DND-41 (cell line): ENCODE measurements at places on chromosomes 11 and 22.

DNA sequence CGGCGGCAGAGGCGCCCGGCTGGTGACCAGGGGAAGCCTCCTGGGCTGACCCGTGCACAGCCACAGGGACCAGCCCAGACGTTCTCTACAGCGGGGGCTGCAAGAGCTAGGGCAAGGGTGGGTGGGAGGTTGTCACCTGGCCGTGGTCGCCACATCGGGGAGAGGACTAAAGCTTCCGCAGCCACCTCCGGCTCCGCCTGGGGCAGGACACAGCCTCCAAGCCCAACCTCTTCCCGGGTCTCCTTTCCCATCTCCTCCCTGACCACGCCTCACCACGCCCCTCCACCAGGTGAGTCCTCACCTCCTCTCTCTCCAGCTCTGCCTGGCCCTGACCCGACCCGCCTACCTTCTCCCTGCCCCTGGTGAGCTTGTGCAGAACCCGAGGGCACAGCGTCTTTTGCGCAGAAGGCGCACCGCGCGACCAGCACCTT, 75.9 kb upstream of the LMO1 start:
- no peak for DNase-seq

- no peak for DNase-seq
Measured at GRCh38 chr11:18986744-18987143, 47.5 kb upstream of the MRGPRX1 start.

- no peak for DNase-seq
Measured at GRCh38 chr22:38489561-38490145, 16.5 kb downstream of the DDX17 start.

GRCh38 chr11:99630629-99631028, 609.9 kb downstream of the CNTN5 start:
- no peak for DNase-seq

DNA sequence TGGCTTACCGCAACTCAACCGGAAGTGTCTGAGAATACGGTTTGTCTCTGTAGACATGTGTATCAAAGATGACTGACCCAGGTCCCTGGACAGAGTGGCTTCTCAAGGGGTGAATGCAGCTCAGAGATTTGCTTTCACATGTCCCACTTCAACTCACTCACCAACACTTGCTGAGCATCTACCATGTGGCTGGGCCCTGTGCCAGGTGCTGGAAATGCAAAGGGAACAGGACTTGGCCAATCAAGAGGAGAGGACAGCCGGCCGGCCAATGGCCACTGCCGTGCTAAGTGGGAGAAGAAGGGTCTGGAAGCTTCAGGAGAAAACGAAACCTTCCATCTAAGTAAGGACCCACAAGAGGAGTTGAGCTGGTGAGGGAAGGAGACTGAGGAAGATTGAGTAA, 151.3 kb downstream of the CEP164 start:
- no peak for DNase-seq

DNA sequence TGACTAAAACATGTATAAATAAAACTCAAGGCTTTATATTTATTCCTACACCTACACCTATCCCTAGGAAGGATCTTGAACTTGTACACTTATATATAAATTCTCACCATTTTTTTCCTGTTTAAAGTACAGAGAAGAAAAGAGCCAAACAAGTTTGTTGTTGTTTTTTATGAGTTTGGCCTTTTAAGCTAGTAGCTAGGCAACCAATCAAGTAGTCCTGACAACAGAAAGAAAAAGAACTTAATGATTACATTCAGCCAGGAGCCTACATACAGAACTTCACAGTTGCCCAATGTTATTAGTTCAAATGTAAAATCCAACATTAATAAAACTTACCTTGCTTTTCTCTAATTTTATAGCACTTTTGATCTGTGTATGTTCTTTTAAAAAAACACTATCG, 316.2 kb downstream of the SOX6 start:
- DNase-seq, result no peak

- no peak for DNase-seq
Measured at GRCh38 chr22:38937036-38937435, 20.4 kb upstream of the APOBEC3A start.

GRCh38 chr11:120172054-120172911, 34.4 kb upstream of the TRIM29 start:
- peak; percentile 22 for DNase-seq

DNA sequence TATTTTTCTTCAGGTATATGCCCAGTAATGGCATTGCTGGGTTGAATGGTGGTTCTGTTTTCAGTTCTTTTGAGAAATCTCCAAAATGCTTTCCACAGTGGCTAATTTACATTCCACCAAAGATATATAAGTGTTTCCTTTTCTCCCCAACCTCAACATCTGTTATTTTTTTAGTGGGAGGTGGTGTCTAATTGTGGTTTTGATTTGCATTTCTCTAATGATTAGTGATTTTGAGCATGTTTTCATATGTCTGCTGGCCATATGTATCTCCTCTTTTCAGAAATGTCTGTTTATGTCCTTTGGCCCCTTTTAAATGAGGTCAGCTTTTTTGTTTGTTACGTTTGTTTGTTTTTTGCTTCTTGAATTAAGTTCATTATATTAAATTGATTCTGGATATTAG, 760.2 kb downstream of the KCNA4 start:
- DNase-seq, result no peak

DNA sequence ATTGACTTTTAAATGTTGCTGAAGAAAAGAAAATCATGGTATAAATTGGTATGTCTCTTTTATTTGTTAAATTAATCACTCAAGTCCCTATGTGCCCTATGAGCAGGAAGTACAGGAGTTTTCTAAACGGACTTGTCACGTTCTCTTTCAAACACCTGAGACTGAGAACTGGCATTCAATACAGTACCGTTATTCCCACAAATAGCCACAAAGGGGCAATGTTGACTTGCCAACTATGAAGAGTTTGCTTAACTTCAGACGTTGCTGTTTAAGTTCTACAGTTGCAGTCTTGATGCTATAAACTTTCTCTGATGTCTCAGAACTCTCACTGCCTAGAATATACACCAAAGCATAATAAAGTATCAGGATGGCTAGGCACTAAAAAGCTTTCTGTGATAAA, 7.6 kb downstream of the OR56A1 start:
- peak; percentile 7 for DNase-seq

GRCh38 chr11:105070306-105070705, 25.2 kb upstream of the CARD16 start:
- no peak for DNase-seq

DNA sequence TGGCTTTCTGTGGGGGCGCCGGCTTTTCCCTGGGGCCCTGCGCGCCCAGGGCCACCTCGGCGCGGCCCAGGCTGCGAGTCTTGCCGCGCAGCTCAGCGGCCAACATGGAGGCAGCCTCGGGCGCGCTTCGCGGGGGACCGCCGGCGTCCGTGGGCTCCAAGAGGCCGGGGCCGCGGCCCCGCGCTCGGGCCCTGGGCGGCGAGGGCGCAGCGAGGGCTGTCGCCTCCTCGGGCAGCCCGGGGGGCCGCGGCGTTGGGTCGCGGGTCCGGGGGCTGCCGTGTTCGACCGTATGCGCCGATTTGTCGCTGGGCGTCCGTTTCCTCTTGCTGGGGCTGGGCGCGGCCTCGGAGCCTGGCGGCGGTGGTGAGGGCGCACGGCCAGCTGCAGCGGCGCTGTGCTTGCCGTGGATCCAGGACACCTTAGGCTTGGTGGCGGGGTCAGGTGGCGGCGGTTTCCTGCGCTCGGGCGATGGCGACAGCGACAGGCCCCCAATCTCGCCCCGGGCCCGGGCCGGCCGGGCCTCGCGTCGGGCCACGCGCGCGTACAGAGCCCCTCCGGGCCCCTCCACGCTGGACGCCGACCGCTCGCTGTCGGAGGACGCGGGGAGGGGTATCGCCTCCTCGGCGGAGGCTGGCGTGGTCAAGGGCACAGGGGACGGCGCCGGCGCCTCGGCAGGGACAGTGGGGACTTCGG, 11.9 kb downstream of the SCARF2 start:
- DNase-seq, result no peak

DNA sequence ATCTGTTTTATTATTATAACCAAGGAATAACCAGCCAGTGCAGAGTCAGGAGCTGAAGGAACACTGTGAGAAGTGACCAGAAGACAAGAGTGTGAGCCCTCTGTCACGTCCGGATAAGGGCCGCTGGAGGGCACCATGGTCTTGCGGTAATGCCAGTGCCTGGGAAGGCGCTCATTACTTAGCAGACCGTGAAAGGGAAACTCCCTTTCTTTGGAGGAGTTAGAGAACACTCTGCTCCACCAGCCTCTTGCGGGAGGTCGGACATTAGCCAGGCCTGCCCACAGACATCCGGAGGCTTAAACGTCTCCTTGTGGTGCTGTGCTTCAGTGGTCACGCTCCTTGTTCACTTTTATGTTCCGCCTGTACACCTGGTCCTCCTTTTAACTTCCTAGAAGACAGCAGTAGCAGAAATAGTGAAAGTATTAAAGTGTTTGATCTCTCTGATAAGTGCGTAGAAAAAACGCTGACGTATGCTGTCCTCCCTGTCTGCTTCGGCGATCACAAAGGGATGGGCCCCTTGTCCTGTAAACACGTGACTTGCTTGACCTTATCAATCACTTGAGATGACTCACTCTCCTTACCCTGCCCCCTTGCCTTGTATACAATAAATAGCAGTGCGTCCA, 120.6 kb upstream of the LMO1 start:
- no peak for DNase-seq

GRCh38 chr11:113446938-113447337, 28.3 kb downstream of the DRD2 start:
- no peak for DNase-seq
